Right renal pelvis (tissue), 4 donors: ENCODE measurements at places on chromosomes 16 and 17. TPM values are rescaled to one million over a fixed set of nuclear protein-coding genes. Genes with fewer than 3 reads are reported as not detected.

The SSTR5 gene
- 0.34 TPM for polyA plus RNA-seq

The CCL8 gene
- 0.05 TPM for polyA plus RNA-seq

DNA sequence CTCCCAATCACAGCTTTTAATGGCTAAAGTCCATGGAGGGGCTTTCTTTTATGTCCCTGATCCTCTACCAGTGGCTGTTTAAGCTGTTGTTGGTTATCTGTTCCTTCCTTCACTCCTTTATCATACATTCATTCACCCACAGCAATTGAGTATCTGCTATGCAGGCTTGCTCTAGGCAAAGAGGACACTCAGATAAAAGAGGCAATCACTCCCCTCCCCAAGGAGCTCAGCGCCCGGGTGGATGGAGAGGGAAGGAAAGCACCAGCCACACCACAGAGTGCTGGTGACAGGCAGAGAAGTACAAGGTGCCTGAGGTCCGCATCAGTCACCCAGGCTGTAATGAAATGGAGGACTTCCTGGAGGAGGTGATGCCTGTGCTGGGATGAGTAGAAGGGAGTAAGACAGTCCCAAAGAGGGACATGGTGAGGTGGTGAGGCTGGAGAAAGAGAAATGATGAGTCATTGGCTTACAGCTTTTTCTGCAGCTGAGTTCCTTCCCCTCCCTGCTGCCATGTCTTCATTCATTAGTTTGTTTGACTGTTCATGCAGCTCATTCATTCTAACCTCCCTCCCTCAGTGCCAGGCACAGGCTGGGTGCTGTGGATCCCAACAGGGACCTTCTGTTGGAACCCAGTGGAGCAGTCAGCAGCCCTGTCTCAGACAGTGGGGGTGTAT lies 12.8 kb upstream of the NGFR start:
- no peak for DNase-seq

- no peak for DNase-seq
Measured at GRCh38 chr17:55402374-55402773, 19.3 kb downstream of the MMD start.

- no peak for DNase-seq
Measured at GRCh38 chr16:19715566-19715965, 2.5 kb downstream of the KNOP1 start.

DNA sequence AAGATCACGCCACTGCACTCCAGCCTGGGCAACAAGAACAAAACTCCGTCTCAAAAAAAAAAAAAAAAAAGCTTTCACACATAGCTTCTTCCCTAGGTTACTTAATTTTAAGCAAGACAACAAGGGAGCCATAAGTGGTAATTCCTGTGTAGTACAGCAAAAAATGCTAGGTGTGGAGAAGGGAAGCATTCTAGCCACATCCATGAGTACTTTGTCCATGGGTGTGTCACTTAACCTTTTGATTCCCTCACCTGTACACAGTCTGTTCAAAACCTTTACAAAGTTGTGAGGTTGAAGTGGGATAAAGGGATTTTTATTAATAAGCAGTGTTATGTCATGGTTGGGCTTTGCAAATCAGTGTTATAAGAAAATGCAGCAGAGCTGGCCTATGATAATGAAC lies 4.5 kb downstream of the NME2 start:
- DNase-seq: no peak
